ENCODE measurements at places on chromosomes 3 and 15. TPM values are rescaled to one million over a fixed set of nuclear protein-coding genes. Genes with fewer than 3 reads are reported as not detected.

ADAMTS17 gene
- not detected for polyA plus RNA-seq

BLOC1S6 gene
- polyA plus RNA-seq = 24.9 TPM

SLC49A4 gene
- polyA plus RNA-seq = 6.8 TPM

SLC22A13 gene
- polyA plus RNA-seq = not detected

SEC22C gene
- polyA plus RNA-seq = 58.6 TPM

CXCR6 gene
- polyA plus RNA-seq = not detected

RHCG gene
- 2.1 TPM for polyA plus RNA-seq

ATP8B4 gene
- polyA plus RNA-seq = 0.20 TPM

FOXL2 gene
- not detected for polyA plus RNA-seq

EPHA3 gene
- polyA plus RNA-seq = 2.8 TPM

SCG3 gene
- not detected for polyA plus RNA-seq

MAGEL2 gene
- polyA plus RNA-seq = 0.10 TPM

CCRL2 gene
- polyA plus RNA-seq = 1.8 TPM

CCR3 gene
- not detected for polyA plus RNA-seq

TTLL3 gene
- 120 TPM for polyA plus RNA-seq

ALG1L2 gene
- not detected for polyA plus RNA-seq

CAMK2N2 gene
- polyA plus RNA-seq = not detected

Measured in aorta (tissue), 5 donors.